RPMI8226 (cell line): ENCODE measurements at places on chromosomes 16 and 17.

DNA sequence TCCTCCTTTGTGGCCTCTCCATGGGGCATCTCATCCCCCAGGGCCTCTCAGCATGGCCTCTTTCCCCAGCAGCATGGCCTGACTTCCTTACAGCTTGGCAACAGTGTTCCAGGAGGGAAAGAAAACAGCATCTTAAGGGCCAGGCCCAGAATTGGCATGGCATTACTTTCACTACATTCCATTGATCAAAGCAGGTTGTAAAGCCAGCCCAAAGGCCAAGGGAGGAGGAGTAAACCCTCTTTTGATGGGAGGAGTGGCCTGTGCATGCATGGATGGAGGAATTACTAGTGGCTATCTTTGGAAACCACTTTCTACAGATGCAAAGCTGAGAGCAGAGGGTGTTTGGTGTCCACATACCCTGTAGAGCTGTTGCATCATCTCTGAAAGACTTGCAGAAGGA lies 149.4 kb downstream of the AIPL1 start:
- no peak for DNase-seq

- no peak for DNase-seq
These were observed 67.8 kb downstream of the ANKRD11 start for GRCh38 chr16:89422527-89422904.

DNA sequence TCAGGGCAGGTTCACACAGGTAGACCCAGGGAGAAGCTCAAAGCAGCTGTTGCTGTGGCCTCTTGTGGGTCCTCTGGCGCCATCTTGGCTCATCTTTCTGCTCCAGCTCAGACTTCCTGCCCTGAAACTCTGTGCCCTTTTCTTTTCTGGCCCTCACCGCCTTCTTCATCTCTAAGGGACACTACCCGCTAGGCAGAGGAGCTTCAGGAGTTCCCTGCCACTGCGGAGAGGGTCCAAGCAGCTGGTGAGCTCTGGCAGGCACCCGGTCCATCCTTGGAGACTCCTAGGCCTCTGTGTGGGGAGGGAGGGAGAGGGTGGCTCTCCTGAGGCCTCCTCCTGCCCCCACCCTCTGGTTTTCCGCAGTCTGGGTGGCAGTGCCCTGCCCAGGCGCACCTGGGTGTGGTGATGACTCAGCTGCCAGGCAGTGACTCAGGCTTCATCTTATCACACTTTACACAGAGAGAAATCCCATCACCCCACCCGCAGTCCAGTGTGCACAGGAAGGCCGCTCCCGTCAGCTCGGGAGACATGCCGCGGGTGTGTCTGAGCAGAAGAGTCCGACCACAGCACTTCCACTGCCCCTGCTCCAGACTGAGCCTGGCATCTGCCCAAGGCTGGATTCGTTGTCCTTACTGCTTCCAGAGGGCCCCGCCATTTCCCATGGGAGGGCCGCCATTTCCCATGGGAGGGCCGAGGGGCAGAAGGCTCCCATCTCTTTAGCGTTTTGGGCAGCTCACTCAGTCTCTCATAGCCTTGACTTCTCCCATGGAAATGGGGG lies 7.3 kb downstream of the NT5C start:
- DNase-seq: no peak

DNA sequence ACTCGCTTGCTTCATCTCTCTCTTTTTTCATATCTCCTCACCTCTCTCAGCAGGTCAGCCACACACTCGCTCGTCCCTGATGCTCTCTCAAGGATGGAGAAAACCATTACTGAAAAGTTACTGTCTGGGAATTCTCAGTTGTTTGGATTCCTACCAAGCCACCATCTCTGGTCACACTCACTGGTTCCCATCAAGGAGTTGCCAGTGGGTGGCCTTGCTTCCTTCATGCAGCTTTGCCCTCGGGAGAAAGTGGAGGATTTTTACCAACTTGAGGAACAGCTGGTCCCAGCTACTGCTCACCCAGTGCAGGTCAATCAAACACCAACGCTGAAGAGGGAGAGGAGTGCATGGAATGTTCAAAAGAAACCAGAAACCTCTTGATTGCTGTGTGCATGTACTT lies 25.3 kb downstream of the MEOX1 start:
- DNase-seq: no peak

DNA sequence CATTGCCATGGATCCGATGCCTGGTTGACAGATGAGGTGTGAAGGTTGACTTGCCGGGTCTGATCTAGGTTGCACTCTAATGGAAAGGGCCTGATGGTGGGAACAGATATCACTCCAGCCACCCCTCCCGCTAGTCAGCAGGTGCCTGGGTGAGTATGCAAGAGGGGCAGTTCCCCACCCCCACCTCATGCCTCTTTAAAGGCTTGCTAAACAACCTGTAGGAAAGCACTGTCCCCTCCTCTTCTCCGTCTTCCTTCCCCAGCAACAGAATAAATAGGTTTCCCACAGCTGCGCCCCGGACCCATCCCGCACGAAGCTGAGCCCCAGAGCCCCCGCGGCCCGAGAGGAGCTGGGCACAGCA lies 746 bp upstream of the TMEM132E start:
- no peak for DNase-seq
